Stimulated activated CD4-positive, alpha-beta T cell treated with anti-CD3 and anti-CD28 coated beads, TNF-alpha, amount 100 ng/mL, for 4 hours (primary cell): ENCODE measurements at places on chromosomes 12 and 14.

DNA sequence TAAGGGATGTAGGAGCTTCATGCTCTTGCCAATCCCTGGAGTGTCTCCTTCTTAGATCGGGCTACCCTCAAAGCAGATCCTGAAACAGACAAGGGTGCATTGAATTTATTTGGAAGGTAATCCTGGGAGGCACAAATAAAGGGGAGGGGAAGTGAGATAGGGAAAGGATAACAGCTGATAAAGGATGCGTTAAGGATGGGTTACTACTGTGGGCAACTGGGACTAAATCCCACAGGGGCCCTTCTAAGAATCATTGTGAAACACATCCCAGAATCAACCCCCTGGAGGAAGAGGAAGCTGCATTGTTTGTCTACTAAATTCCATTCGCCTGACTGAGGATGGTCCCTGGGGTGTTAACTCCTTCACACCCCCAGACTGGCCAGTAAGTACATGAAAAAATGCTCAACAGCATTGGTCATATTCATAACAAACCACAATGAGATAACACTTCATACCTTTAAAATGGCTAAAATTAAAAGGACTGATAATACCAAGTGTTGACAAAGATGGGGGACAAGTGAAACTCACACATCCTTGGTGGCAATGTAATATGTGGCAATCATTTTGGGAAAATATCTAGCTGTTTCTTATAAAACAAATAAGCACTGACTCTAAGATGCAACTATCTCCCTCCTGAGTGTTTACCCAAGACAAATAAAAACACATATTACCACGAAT is 37.0 kb upstream of the CMKLR1 start:
- DNase-seq = no peak

DNA sequence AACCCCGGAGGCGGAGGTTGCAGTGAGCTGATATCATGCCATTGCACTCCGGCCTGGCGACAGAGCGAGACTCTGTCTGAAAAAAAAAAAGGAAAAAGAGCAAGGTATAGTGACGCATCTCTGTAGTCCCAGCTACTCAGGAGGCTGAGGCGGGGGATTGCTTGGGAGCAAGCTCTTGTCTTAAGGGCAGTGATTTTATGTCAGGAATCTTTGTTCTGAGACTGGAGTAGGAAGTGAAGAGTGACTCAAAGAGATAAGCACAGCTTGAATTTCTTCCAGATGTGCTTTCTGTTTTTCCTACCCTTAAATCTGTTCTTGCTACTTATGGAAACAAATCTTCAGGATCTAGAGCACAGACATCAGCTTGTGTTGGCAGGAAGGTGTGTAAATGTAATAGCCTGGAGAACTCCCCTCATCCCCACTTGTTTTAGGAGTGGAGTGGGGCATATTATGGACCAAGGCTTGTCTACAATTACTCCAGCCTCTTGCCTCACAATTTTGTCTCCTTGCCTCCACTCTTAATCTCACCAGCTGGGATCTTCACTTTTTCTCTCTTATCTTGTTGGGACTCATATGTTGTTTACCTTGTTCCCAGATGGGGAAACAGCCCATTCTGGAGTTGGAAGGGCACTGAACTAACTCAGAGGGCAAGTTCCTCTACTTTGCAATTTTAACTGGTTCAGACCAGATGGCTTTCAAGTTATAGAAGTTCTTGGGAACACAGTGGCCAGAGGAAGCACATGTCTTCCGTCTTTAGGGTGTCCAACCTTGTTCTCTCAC is 7.5 kb downstream of the TMED2 start:
- DNase-seq = no peak

DNA sequence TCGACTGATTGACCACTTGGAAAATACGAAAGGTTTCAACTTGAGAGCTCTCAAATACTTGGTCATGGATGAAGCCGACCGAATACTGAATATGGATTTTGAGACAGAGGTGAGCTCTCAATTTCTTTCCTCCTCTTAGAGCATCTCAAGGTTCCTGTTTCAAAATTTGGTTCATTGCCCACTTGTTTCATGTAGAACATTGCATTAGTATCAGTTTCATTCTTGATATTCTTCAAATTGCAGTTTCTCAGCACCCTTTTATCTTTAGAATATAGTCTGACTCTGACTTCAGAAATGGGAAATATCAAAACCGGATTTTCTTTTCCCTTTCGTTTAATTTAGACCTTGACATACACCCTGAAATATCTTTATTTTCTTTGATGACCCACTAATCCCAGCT is 8.8 kb downstream of the DDX47 start:
- DNase-seq = no peak

DNA sequence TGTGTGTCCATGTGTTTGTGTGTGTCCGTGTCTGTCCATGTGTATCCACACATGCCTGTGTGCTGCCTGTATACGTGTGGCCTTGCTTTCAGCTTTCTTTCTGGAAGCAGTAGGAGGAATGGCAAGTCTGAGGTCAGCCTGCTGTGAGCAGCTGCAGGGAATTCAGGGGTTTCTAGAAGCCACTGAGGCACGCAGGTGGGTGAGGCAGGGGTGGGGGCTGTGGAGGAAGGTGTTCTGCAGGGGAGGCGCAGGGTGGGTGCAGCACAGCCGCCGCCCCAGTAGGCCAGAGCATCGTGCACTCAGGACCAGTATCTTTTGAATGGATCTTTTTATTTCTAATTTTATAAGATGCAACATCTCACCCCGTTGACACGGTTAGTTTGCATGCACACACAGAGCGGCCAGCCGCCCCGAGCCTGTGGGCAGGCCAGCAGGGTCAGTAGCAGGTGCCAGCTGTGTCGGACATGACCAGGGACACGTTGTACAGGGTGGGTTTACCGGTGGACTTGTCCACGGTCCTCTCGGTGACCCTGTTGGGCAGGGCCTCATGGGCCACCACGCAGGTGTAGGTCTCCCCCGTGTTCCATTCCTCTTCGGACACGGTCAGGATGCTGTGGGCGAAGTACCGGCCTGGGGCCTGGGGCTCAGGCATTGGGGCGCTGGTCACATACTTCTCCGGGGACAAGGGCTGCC is 327.7 kb downstream of the TMEM121 start:
- DNase-seq = no peak

DNA sequence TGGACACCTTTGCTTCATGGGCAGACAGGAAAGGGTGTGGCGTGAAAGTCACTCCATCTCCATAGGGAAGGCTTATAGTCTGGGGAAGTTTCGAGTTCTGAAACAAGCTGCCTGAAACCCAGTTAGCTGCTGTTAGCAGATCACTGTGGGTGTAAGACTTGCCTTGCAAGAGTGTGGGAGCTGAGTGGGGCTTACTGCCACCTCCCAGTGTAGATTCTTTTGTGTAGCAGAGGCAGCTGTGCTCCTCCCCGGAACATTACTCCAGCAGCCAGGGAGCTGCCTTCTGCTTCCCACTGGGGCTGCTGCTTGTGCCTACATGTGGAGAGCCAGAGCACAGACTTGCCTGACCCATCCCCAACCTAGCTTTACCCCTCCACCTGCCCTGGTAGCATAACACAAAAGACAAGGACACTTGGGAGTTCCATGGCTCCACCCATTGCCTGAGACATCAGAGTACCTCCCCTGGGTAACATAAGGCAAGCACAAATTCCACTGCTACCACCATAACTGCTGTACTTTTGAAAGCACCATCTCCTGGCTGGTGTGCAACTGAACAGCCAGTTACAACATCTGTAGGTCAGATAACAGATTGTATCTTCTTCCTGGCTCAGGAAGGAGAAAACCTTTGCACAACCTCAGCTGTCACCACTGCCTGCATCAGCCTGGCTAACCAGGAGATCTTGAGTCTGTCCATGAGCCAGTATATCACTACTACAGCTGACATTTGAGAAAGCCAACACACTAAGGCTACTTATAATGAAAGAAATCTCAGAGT is 69.5 kb downstream of the ADAMTS20 start:
- DNase-seq = no peak

- DNase-seq = no peak
Observed at GRCh38 chr12:53869500-53869899, 69.1 kb upstream of the HOXC13 start.

- DNase-seq = no peak
Observed at GRCh38 chr12:83018088-83018487, 331.4 kb downstream of the TMTC2 start.

DNA sequence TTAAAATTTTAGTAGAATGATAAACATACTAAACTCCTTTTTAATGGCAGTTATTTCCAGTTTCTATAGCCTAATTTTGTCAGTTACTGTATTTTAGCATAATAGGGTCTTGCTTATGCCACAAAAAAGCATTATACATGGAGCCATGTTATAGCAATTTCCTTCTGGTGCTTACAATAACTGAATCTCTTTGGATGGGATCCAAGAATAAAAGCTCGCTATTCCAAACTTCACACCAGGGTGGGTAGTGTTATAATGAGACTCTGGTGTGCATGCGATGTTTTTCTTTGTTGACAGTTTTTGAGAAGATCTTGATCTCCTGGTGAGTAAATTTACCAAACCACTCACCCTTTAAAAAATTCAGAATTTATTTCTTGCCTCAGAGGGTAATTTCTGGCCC is 90.4 kb upstream of the CCDC91 start:
- no peak for DNase-seq

DNA sequence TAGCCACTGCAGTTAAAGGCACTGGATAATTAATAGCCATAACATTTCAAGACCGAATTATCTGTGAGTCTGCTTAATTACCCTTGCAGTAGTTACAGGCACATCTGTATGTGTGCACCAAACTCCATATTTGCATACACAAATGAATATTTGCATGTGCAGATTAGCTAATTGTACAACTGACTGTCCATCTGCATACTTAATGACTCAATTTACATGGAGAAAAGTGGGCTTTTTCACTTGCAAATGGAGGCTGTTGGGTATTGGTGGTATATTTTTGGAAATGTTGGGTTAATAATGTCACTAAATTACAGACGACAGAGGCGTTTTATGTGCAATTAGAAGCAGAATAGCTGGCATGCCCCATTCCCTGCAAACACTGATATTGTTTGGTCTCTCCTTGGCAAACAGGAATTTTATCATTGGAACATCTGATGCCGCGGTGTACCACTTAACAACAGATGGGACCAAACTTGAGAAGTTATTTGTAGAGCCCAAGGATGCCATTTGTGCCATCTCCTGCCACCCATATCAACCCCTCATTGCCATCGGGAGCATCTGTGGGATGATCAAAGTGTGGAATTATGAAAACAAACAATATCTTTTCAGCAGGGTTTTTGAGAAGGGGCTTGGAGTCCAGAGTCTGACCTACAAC is 39.6 kb downstream of the CFAP251 start:
- no peak for DNase-seq

GRCh38 chr14:74855021-74855420 is 20.9 kb downstream of the PROX2 start:
- no peak for DNase-seq

GRCh38 chr14:37985826-37986470 is 221.8 kb upstream of the SSTR1 start:
- DNase-seq = no peak

GRCh38 chr12:15599266-15600037 is 189.7 kb downstream of the EPS8 start:
- no peak for DNase-seq

- no peak for DNase-seq
Observed at GRCh38 chr14:95211721-95212504, 54.6 kb upstream of the DICER1 start.
